ENCODE measurements at places on chromosomes 2 and 18.

- DNase-seq: no peak
These were observed 67.8 kb upstream of the LMAN1 start for GRCh38 chr18:59426855-59427254.

GRCh38 chr2:25123682-25124081 is 44.7 kb downstream of the POMC start:
- no peak for DNase-seq

DNA sequence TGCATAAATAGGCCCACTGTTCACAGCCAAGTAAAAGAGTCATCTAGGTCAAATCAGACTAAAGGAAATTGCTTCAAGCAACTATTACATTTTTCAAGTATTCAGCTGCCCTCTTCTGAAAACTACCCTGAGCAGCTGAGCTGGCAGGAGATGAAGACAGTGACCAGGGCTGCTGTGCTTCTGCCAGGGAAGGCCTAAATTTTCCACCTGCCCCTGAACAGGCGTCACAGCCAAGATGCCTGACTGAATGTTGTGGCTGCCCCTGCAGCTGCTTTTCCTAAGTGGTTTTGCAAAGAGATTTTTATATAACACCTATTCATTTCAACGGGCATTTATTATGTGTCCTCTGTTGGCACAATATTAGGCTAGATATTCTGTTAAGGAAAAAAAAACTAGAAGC is 96.7 kb upstream of the RPE start:
- DNase-seq: no peak

- no peak for DNase-seq
These were observed 266.3 kb downstream of the MTX2 start for GRCh38 chr2:176535467-176536113.

DNA sequence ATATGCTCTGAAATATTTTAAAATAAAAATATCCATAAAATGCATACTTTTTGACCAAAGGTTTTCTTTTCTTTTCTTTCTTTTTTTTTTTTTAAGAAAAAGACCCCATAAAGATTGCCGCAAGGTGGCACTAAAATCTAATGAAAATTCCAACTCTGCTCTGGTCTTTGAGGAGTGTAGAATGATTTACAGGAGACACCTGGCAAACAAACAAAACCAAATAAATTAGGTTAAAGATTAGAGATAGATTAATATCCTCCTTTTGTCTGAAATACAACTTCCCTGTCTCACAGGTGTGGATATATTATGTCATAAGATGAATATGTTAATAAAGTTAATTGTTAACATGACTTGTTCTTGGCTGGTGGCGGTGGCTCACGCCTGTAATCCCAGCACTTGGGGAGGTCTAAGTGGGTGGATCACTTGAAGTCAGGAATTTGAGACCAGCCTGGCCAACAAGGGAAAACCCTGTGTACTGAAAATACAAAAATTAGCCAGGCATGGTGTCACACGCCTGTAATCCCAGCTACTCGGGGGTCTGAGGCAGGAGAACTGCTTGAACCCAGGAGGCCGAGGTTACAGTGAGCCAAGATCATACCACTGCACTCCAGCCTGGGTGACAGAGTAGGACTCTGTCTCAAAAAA is 3.5 kb upstream of the RHOB start:
- DNase-seq: peak; percentile 76
